ENCODE measurements at places on chromosomes 2 and 18.

GRCh38 chr2:222993920-222994650 is 57.9 kb upstream of the KCNE4 start:
- DNase-seq: peak; percentile 94

GRCh38 chr2:227221120-227221519 is 56.7 kb downstream of the COL4A3 start:
- DNase-seq: no peak

DNA sequence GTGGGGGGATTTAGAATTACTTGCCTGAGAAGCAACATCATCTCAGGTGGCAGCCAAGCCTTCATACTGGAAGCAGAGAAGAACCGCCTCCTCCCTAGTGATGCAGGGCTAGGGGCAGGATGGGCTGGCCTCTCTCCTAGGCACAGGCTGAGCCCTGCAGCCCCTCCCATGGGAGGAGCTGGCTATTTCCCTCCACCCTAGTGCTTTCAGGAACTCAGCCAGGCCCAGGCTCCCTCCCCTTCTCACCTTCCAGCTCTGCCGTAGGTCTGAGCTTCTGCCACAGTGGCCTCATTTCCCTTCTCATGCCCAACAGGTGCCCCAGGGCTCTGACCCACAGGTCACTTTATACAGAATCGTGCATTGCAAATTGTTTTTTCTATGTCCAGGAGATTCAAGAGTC is 31.0 kb downstream of the CENPA start:
- DNase-seq: no peak

DNA sequence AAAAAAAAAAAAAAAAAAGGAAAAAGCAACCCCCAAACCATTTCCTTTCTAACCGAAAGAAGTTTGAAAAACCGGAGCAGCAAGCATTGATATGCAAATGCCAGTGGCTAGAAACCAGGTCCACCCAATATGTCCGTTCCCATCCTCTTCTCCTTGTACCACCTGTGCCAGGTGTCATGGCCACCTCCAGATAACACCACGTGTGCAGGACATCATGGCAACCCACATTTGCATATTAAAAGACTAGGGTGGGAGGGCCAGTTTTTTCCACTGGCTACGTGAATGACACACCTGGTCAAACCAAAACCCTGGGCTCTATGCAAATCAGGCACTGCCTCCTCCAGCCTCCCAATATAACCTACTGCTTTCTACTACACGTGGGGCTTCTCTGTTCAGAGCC is 303.3 kb upstream of the GULP1 start:
- DNase-seq: no peak

DNA sequence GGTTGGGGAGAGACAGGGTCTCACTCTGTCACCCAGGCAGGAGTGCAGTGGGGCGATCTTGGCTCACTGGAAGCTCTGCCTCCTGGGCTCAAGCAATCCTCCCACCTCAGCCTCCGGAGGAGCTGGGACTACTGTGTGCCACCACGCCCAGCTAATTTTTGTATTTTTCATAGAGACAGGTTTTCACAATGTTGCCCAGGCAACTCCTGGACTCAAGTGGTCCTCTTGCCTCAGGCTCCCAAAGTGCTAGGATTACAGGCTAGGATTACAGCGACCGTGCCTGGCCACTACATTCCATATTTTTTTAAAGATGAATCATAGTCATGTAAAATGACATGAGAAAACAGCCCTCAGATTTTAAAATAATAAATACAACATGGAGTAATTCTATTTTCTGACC is 32.3 kb downstream of the CWC22 start:
- no peak for DNase-seq

GRCh38 chr18:28999726-29000125 is 822.8 kb upstream of the CDH2 start:
- DNase-seq: no peak

- no peak for DNase-seq
These were observed 46.3 kb upstream of the DARS1 start for GRCh38 chr2:136031711-136032110.

DNA sequence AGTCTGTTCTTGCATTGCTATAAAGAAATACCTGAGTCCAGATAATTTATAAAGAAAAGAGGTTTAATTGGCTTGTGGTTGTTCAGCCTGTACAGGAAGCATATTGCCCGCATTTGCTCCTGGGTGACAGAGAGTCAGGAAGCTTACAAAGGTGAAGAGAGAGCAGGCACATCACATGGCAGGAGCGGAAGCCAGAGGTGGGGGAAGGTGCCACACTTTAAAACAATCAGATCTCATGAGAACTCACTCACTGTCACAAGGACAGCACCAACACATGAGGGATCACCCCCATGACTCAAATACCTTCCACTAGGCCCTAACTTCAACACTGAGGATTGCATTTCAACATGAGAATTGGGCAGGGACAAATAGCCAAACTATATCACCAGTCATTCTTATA is 124.8 kb upstream of the COL5A2 start:
- DNase-seq: no peak

DNA sequence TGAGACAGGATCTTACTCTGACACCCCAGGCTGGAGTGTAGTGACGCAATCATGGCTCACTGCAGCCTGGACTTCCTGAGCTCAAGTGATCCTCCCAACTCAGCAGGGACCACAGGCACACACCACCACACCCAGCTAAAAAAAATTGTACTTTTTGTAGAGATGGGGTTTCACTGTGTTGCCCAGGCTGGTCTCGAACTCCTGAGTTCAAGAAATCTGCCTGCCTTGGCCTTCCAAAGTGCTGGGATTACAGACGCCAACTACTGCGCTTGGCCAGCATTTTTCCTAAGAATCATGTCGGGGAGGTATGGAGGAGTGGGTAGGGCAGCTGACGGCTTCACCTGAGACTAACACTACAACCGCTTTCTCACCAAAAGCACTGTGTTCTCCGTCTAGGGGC is 50.4 kb downstream of the CYP26B1 start:
- DNase-seq: no peak

GRCh38 chr2:46717344-46718121 is 198.1 kb downstream of the MCFD2 start:
- no peak for DNase-seq

GRCh38 chr2:184444217-184444616 is 154.1 kb upstream of the ZNF804A start:
- DNase-seq: no peak

- DNase-seq: no peak
These were observed 162.4 kb downstream of the DSEL start for GRCh38 chr18:67354091-67354490.

DNA sequence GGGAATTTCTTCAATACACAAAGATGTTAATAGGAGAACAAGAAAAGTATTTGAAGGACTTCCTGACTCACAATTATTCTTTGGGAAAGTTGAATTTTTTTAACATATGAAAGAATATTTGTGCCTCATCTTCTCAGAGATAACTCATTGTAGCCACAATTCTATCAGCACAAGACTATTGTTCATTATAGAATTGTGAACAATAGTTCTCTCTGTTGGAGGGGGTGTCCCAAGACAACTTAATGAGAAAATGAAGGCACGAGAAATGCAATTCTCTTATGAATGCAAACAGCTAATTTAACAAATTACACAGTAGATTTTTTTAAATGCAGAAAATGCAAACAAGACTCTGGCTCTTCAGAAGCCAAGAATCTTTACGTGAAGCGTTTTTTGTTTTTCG is 157.0 kb downstream of the BARD1 start:
- DNase-seq: peak; percentile 91

DNA sequence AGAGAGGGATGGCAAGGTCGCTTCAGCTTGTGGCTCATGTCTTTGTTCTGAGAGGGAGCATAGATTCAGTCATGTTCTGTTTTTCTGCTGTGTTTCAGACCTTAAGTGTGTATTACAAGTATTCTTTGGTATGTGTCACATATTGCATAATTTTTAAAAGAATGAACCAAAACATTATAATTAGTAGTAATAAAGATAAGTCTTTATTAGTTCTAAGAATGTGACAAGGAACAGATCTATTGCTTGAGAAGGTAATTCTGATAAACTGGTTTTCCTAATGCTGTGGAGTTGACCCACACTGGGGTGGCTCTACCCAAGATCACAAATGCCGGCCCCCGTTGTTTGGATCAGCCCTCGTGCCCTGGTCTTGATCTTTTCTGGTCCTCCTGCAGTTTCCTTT is 124.3 kb upstream of the FOSL2 start:
- no peak for DNase-seq

DNA sequence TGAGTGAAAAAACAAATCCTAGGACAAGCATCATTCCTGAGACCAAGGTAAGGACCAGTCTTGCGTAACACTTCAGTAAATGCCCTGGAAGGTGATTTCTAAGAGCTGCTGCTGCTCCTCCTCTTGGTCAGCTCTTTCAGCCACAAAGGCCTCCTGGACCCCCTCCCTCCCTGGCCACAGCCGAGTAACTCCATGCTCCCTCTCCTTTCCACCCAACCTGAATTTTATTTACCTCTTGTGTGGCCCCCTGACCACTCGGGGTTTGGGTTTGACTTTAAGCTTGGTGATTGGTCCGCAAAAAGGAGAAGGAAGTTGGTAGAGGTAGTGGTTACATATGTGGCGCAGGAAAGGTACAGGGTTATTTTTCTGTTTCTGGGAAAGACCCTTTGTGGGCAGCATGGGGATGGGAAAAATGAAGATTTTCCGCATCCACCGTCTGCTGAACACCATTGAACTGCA is 9.2 kb downstream of the HTRA2 start:
- DNase-seq: no peak

DNA sequence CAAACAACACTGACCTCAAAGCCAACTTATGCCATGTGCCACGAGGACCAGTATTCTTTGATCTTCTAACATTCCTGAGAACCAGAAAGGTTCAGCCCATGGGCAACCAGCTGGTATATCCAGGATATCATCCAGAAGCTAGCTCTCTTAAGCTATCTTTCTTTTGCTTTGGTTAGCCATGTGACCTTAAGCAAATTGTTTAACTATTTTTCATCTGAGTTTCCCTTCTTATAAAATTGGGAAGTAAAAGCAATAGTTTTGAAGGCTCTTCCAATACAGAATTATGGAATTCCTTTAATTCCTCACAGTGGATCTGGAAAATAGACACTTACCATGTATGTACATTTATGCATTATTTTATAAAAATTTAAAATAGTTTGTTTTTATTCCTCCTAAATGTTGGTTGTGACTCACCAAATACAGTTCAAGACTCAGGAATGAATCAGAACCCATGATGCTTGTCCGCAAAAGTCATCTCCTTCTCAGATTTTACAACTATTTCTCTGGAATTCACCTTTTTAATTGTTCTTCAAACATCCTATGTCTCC is 435.7 kb downstream of the ZEB2 start:
- DNase-seq: peak; percentile 64

DNA sequence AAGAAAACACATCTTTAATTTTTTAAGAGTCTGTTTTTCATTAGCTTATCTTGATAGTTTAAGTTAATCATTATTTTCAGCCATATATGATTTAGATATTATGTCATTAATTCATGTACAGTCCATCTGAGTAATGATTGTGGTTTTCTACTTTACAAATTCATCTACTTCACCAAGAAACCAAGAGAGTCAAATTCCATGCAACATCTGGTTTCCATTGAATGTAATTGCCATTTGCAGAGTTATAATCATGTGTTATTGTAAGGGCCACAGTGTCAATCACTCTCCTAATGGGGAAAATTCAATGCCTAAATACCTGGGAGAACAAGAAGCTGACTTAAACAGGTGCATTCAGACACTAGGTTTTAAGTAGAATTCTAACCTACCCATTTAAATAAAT is 217.2 kb upstream of the OSR1 start:
- DNase-seq: no peak

DNA sequence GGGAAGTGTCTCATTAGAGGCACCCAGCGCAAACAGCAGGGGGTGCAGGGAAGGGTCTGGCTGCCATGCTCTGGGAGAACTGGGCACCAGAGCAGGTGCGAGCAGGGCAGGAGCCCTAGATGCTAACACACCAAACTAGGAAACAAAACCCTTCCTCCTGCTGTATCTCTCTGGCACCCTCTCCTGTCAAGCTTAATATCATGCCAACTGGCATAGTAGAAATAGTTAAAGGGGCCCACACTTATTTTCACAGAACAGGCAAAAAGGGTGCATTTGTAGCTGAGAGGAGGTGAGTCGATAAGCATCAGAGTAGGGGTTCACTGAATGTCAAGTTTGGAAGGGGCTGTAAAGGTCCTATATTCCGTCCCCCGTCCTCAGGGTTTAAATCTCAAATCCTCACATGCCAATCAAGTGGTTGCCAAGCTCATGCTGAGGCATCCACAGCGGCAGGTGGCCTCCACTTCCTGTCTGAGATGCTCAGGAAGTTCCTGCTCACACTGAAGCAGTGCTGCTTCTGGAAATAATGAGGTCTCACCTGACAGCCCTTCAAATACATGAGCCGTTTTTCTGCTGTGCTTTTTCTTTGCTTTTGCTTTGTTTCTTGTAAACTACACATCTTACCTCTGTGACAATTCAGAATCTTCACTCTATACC is 14.9 kb upstream of the ACKR3 start:
- DNase-seq: no peak

DNA sequence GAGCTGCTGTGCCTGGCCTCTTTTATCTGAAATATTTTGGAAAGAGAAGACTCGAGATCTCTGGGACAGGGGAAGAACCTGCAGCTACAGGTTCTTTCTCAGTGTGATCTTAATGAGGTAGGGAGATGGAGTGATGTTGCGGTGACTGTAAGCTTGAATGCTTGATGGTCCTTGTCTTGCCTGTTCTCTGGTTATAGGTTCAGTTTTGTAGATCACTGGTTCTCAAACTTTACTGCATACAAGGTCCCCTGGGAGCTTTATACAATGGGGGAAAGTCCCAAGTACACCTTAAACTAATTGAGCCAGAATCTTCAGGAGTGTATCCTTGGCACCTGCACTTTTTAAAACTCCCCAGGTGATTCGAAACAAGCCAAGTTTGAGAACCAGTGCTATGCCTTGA is 136.7 kb upstream of the CXCR4 start:
- DNase-seq: no peak

- DNase-seq: no peak
These were observed 84.2 kb downstream of the SLC8A1 start for GRCh38 chr2:40367652-40368051.

DNA sequence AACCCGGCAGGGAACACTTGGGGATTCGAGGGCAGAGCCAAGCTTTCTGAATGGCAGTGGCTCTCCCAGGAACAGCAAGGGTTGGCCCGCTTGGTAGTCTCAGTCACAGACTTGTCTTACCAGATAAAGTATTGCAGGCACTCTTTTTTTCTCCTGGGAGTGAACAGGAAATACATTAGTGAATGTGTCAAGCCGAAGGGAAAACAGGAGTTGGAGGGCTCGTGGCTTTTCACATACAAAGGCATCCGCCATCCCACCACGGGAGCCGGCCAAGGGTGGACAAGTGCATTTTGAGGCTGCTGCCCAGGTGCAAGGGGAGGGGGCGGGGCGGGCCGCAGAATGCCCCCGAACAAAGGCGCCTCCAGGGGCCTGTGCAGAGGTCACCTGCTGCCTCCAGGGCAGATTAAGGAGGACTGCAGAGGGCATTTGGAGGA is 163.3 kb upstream of the SIX3 start:
- DNase-seq: no peak

GRCh38 chr2:148161909-148162435 is 141.1 kb downstream of the MBD5 start:
- no peak for DNase-seq

GRCh38 chr2:196821195-196821594 is 12.0 kb upstream of the C2orf66 start:
- no peak for DNase-seq
